ENCODE measurements at places on chromosomes 1 and 21.

GRCh38 chr21:36741506-36741905, 42.6 kb downstream of the SIM2 start:
- DNase-seq: no peak

DNA sequence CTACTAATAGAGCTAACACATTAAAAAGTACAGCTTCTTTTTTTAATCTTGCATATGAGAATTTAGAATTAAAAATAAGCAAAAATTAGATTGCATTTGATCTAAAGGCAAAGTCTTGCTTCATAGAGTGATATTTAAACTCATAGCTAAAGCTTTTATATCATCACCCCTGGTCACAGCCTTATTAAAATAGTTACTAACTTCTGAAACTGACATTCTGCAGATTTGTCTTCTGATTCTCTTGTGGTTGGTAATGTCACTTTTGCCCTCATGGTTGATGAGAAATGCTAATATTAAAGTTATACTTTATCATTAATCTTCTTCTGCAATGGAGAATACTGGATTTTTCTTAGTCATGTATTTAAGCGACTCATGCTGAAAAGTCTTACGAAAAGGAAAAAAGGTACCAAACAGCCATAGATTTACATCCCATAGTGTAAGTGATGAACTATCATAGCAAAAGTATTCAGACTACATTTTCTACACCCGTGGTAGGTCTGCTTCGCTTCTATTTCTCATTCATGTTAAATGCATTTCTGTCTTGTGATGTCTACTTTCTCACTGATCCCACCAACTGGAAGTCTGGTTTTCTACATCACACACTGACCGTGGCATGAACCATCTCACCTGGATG, 330.5 kb upstream of the B3GALT2 start:
- no peak for DNase-seq

- no peak for DNase-seq
Measured at GRCh38 chr1:205590777-205591513, 40.9 kb downstream of the ELK4 start.

GRCh38 chr21:44419679-44420078, 35.6 kb upstream of the LRRC3 start:
- DNase-seq: no peak

GRCh38 chr21:46254208-46254975, 25.8 kb upstream of the LSS start:
- no peak for DNase-seq

GRCh38 chr21:42552407-42553336, 39.0 kb downstream of the SLC37A1 start:
- DNase-seq: no peak

- no peak for DNase-seq
Measured at GRCh38 chr1:41430582-41430981, 53.9 kb downstream of the EDN2 start.

GRCh38 chr1:192584866-192585265, 9.3 kb downstream of the RGS1 start:
- no peak for DNase-seq

DNA sequence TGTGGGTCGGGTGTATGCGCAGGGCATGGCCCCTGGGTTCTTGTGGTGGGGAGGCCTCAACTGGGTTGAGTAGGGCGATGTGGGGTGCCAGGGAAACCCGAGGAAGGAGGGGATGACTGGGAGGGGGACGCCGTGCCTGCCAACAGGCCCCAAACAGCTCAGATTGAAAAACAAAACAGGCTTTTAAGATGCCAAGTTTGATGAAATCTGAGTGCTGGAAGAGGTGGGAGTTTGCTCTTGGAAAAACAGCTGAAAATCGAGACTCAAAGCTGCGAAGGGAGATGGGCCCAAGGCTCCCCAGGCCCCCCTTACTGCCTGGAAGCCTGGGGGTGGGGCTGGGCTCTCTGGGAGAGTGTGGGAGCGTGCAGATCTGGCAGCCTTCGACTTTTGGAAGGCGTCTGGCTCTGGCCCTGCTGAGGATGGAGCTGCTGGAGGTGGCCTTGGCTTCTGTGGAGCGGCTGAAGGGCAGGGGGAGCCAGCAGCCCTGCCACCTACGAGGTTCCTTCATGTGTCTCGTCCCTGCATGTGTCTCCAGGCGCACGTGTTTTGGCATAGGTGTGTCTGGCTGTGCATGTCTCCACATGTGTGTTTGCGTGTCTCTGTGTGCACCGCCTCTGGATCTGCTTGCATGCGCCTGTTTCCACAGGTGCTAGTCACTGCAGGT, 33.3 kb downstream of the PTPRF start:
- no peak for DNase-seq

DNA sequence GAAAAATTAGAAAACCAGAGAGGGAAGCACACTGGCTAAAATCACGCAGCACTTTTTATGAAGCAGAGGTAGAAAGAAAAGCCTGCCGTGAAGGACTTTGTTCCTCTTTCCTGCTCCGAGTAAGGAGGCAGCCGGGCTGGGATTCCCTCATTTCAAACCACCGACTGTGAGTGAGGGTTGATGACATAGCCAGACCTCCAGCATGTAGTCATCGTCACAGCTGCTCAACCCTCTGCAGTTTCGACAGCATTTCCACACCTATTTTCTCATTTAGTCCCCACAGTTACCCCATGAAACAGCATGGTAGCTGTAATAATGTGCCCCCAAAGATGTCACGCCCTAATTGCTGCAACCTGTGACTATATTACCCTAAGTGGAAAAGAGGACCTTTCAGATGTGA, 35.3 kb downstream of the FCRL5 start:
- no peak for DNase-seq

GRCh38 chr21:34618941-34619340, 4.0 kb upstream of the RCAN1 start:
- DNase-seq: no peak

DNA sequence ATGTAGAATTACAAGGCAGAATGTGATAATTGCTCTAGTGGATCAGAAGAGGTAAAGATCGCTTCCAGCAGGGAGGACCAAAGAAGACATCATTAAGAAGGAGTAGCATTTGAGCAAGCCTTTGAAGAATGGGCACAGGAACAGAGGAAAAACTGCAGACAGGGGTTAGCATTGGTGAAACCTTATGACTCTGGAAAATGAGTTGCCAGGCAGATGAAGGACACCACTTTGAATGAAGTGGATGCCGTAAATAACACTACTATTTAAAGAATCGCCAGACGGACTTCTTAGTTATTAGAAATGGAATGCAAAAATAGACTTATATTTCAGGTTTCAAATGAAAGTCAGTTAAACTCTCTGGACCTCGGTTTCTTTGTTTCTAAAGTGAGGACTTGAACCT, 727.7 kb downstream of the USP25 start:
- DNase-seq: no peak

GRCh38 chr1:95966866-95967265, 732.9 kb downstream of the RWDD3 start:
- no peak for DNase-seq

DNA sequence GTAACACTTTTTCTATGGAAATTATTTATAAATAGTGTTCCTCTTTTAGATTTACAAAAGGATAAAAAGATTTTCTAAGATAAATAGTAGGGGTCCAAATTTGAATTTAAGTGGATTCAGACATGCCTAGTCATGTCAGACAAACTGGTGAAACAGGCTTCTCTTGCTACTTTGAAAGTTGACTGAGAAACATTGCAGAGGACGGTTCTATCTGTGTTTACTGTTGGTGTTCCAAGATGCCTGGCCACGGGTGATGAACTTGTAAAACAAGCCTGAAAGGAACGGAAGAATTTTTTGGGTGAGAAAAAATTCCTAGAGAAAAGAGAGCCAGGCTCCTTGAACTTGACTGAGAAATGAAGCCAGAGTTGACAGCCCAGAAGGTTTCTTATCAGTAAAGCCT, 2.2 kb downstream of the KRTAP19-1 start:
- DNase-seq: no peak

DNA sequence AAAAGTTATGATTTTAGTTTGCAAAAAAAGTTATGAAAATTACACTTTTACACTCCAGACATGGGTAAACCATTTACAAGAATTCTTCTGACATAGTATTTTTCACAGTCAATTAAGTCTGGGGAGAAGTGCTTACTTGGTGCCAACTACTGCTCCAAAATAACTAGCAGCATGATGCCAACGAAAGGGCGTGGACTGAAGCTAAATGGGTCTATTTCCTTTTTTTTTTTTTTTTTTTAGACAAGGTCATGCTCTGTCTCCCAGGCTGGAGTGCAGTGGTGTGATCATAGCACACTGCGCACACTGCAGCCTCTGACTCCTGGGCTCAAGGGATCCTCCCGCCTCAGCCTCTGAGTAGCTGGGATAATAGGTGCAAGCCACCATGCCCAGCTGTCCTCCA, 43.2 kb downstream of the FMO4 start:
- DNase-seq: no peak

DNA sequence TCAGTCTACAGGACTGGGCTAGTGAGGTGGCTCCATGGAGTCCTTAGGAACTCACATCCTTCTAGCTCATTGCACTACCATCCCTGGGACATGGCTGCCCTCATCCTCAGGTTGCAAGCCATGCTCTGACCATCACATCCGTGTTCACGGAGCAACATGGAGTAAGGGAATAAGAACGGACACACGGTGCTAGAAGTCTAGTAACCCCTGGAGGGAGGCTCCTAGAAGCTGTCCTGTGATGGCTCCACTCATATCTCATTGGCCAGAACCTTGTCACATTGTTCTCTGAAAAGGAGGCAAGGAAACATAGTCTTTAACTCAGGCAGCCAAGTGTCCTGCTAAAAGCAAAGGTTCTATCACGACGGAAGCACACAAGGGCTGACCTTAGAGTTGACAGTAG, 3.9 kb downstream of the MRAP start:
- DNase-seq: no peak

DNA sequence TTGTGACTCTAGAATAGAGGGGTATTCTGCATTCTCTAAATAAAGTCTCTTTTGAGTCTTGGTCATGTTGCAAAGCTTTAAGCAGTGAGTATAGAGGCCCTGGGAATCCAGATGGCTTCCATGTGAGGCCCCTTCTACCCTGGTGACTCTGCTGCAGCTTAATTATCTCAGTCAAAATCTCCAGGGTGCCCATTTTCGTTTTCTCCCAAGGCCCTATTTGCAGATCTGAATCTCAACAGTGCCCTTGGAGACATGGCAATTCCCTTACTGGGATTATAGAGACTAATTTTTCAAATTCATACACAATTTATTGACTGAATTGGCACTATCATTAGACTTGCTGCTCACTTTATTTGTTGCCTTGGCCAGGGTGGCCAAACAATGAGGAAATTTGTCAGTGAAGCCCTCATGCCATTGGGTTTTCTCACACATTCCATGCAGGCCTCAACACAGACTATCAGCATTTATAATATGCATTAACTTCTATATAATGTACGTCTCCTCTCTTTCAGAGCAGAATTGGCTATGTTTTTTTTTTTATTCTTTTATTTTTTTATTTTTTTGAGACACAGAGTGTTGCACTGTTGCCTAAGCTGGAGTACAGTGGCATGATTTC, 35.1 kb downstream of the PROX1 start:
- no peak for DNase-seq

GRCh38 chr1:29832936-29833335, 596.6 kb downstream of the PTPRU start:
- DNase-seq: no peak

DNA sequence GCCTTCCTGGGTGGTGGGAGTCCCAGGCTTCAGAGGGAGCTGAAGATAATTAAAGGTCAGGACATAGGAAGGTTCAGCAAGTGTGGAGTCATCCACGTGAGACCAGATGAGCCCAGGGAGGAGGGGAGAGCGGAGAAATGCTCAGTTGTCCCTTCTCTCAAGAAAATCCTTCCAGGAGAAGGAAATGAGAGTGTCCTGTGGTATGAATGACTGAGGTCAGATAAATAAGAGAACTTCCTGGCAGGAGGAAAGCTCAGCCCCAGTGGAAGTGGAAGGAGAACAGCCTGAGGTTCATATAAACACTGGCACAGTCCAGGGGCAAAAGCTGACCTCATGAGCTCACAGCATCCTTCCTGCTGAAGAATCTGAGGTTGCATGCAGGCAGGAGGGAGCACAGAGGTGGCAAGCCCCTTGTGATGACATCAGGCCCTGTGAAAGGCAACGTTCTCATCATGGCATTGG, 97.6 kb downstream of the NAV1 start:
- no peak for DNase-seq

DNA sequence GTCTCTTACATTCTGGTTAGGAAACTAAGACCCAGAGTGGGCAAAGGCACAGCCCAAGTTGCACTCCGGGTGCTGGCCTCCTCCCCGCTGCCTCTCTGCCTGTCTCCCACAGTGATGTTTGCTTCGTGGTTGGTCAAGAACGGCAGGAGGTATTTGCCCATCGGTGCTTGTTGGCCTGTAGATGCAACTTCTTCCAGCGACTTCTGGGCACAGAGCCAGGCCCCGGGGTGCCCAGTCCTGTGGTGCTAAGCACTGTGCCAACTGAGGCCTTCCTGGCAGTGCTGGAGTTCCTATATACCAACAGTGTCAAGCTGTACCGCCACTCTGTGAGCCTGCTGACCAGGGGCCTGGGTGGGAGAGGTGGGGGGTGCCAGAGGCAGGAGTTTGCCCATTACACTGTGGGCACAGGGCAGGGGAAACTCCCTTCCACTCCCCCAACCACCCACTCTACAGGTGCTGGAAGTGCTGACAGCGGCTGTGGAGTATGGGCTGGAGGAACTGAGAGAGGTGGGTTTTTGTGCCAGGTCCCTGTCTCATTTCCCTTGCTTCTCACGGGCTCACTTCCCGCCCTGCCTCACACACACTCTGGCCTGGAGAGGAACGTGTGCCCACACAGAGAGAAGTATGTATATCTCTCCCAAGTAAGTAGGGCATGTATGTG, 1.9 kb downstream of the BTBD19 start:
- DNase-seq: peak; percentile 62

DNA sequence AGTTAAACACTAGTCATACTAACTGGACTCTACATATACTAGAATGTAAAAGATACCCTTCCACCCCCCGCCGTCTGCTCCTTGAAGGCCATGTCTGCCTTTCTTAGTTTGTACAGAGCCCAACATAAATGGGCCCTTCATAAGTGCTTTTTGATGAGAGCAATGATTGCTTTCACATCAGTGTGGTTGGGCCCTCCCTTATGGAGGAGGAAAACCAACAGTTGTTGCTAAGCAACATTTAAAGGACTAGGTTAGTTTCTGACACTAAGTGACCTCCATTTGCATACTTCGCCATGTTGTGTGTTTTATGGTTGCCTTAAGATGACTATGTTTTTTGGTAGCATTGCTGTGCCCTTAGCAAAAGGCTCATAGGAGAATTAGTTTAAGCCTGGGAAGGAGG, 182.0 kb upstream of the SGIP1 start:
- DNase-seq: peak; percentile 71

DNA sequence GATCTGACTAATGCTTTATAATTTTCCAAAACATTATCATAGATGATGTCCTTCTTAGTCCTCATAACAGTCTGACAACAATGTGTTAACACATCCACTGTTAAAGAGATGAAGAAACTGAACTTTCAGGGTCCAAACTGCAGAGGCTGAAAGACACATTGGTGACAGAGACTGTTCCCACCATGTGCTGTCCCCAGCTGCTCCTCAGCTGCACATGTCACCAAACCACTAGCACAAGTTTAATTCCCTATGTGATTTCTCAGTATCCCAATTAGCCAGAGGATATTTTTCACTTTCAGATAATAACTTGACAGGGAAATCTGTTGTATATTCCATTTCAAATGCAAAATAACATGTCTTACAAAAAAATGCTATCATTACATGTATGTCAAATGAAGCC, 24.6 kb downstream of the LAMC2 start:
- no peak for DNase-seq

All from naive thymus-derived CD8-positive, alpha-beta T cell (primary cell).